Foreskin keratinocyte (primary cell): ENCODE measurements at places on chromosomes 7 and 10. TPM values are rescaled to one million over a fixed set of nuclear protein-coding genes. Genes with fewer than 3 reads are reported as not detected.

DNA sequence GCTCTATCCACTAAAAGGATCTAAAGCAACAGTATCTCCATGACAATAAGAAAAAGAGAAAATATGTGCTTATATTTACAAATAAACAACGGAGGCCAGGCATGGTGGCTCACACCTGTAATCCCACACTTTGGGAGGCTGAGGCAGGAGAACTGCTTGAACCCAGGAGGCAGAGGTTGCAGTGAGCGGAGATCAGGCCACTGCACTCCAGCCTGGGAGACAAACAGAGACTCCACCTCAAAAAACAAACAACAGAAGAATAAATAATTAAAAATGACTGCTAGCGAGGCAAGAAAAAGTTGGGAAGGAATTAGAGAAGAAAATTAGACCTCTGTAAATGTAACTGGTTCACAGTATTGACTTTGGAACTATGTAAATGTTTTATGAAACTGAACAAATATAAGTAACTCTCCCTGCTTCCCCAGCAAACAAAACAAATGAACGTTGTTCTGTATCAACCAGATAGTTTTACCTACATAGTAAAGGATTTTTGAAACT lies 17.1 kb downstream of the TRIM24 start:
- DNase-seq, result no peak

DNA sequence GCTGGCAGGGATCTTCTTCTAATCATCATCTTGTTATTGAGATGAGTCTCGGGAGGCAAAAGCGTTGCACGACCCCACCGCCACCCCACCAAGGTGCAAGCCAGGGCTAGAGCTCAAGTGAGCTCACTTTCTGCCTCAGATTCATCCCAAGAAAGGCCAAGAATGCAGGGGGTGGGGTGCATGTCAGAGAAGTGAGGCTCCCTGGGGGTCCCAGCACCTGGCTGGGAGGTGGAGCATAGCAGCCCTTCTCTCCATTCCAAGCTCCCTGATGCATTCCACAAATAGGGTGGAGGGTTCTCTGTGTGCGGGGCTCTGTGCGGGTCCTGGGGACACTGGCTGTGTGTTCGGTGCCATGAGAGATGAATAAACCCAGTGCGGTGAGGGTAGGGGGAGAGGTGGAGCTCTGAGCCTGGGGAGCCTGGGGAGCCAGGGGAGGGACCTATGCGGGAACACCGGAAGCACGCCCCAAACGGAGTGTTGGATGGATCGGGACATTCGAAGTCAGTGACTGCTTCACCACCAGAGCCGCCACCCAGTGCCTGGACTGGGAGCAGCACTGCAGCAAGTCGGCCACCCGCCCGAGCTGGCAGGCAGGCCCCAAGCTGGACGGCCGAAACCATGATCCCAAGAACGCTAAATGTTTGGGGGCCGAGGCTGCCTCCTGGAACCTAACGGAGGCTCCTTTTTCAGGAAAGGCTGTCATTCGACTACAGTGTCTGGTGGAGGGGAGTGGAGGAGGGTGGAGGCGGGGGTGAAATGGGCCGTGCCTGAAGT lies 17.9 kb upstream of the HMX3 start:
- DNase-seq, result no peak

GRCh38 chr7:3158341-3158760 lies 114.7 kb upstream of the CARD11 start:
- DNase-seq, result no peak

- DNase-seq, result no peak
Observed at GRCh38 chr10:111716032-111716431, 467.5 kb downstream of the GPAM start.

GRCh38 chr7:100089458-100090196 lies 858 bp downstream of the COPS6 start:
- DNase-seq, result no peak

DNA sequence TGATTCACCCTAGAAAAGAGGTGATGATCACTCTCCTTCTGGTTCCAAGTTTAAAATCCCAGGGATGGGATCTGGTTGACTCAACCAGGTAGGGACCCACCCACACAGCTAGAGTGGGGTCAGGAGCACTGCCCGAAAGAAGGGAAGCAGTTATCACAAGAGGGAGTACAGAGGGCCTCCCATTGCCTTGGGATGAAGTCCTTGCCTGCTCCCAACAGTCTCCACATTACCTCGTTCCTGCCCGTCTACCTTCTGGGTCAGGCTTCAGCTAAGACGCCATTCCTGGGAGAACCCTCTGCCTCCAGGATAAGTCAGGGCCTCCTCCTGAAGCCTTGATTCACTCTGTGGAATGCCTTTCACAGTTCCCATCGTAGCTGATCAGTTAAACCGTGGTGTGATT lies 23.8 kb downstream of the ZMIZ2 start:
- DNase-seq, result no peak

UNCX gene
- total RNA-seq, result not detected in 2 replicates

EN2 gene
- total RNA-seq, result not detected in 2 replicates
